ENCODE measurements at places on chromosomes 3 and 15.

DNA sequence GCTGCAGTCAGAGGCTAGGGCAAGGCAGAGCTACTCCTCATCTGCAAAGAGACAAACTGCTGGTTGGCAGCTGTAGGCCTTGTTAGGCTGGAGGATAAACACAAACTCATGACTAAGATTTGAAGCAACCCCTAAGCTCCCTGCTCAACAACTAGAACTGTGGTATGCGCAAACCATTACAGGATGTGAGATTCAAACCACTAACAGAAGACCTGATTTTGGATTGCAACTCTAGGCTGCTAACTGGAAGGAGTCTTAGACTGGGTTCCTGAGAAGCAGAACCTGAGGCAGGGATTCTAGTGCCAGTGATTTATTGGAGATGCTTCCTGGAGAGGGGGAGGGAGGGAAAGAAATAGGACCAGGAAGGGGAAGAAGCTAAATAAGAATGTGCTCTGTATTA is 22.5 kb downstream of the CCR4 start:
- no peak for DNase-seq

DNA sequence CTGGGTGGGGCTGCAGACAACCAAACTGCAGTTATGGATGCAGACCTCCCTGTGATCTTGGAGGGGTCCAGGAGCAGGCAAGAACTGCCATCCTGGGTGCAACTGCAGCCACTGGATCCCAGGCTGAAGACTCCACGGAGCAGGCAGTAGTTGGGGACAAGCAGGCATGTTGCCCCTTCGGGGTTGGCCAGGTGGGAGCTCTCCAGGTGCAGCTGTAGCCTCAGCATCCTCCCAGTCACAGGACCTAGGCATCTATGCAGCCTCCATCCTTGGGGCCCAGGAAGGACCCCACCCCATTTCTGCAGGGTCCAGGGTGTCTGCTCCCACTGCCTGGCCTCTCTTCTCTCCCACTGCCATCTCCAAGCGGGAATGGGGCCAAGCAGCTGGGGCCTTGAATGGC is 322.2 kb upstream of the RBMS3 start:
- DNase-seq, result no peak

DNA sequence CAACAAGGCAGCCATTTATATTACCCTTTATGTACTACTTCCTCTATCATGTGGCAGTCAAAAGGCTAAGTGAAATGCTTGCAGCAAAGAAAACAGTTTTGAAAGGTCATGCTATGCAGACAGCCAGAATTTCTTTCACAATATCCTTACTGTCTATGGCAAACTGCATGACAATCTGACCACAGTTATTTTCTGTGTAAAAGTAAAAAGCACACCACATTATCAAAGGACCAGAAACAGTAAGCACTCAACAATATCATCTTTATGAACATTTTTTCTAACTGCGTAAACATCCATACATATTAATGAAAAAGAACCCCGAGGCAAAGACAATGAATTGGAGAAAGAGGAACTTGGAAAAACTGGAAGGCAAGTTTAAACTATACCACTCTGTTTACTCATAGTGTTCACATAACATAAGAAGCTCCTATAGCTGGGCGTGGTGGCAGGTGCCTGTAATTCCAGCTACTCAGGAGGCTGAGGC is 47.9 kb downstream of the PIK3CB start:
- no peak for DNase-seq

DNA sequence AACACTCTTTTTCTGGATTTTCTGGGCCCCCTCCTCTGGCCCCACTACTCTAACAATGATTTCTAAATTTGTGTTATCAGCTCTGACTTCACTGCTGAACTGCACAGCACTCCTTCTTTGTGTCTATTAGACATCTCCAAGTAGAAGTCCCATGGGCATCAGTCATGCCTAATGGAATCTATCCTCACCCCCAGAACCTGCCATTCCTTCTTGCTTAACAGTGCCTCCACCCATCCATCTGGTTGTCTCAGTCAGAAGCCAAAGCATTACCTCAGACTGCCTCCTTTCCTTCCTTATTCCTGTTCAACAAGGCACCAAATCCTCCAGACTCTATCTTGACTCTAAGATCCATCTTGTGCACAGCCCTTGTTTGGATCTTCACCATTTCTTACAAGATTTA is 36.2 kb downstream of the SSR3 start:
- no peak for DNase-seq

DNA sequence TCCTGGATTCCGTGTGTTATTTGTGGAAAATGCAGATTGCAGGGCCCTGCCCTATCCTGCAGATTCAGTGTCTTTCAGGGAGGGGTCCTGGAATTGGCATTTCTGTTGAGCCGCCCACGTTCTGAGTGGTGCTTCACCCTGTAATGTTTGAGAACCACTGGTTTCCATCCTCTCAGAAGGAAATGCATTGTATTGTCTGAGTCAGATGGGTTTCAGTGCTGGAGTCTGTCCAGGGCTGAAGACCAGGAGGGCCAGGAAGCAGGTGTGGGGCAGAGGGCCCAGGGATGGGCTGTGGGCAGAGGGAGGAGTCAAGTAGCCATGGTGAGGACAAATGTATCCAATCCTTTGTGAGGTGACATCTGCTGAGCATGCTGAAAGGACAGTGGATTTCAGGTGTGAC is 123.8 kb downstream of the SV2B start:
- DNase-seq, result no peak

DNA sequence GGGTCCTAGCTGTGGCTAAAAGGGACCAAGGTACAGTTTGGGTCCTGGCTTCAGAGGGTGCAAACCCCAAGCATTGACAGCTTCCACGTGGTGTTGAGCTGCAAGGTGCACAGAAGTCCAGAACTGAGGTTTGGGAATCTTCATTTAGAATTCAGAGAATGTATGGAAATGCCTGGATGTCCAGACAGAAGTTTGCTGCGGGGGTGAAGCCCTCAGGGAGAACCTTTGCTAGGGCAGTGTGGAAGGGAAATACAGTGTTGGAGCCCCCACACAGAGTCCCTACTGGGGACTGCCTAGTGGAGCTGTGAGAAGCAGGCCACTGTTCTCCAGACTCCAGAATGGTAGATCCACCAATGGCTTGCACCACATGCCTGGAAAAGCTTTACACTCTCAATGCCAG is 17.9 kb downstream of the RNF13 start:
- DNase-seq, result no peak

DNA sequence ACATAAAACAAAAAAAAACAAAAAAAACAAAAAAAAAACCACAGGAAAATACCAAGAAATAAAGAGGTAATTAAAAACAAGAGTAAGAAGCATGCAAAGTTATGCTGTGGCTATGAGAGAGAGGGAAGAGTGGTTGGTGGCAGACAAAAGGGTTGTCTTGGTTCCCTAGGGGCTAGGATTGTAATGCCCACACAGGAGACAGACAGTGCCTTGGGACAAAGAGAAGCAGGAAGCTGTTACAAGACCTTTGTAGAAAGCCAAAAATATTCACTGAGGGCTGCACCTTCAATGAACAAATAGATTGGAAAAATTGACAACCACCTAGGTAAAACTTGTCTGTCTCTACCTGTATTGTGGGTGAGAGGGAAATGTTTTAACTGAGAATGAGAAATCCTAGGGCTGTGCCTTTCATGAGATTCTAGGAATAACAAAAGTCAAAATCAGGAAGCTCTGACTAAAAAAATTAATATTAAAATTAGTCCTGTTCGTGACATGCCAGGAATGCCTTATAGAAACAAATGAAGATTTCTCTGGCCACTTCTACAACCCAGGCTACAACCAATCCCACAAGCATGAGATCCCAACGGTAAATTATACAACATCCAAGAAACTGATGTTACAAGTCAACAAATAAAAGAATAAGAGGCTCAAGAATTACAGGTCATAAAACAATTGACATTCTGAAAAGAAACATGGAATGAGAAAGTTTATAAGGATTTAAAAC is 45.0 kb upstream of the PRICKLE2 start:
- no peak for DNase-seq

DNA sequence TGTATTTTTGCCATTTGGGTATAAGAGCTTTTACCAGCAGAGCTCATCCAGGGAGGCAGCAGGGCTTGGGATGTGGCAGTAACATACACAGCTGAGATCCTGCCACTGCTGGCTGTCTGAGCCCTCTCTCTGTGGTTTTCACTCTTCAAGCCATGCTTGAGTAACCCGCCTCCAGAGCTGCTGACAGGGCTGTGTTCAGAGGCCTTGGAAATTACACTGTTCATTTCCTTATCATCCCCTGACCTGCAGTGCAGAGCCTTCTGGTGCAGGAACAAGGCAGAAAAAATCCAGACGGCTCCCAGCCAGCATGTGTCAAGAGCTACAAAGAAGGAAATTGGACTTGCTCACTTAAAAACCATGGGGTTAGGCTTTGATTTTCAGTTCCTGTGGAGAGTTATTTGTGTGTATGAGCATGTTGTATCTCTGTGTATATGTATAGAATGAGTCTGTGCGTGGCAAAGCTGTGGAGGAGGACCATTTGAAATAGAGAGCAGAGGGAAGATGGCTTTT is 47.0 kb downstream of the ZNF609 start:
- peak; percentile 54 for DNase-seq

DNA sequence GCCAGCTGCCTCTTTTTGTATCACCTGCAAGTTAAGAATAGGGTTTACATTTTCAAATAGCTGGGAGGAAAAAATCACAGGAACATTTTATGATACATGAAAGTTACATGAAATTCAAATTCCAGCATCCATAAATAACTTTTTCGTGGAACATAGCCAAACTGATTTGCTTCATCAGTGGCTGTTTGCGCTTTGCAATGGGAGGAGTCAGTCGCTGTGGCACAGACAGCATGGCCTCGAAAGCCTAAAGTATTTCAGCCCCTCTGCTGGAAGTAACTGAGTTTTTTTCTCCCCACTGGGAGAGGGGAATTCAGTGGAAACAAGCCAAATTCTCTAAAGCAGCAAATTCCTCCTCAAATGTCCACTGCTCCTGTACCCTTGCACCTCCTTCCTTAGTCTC is 271.9 kb downstream of the SUCLG2 start:
- no peak for DNase-seq

DNA sequence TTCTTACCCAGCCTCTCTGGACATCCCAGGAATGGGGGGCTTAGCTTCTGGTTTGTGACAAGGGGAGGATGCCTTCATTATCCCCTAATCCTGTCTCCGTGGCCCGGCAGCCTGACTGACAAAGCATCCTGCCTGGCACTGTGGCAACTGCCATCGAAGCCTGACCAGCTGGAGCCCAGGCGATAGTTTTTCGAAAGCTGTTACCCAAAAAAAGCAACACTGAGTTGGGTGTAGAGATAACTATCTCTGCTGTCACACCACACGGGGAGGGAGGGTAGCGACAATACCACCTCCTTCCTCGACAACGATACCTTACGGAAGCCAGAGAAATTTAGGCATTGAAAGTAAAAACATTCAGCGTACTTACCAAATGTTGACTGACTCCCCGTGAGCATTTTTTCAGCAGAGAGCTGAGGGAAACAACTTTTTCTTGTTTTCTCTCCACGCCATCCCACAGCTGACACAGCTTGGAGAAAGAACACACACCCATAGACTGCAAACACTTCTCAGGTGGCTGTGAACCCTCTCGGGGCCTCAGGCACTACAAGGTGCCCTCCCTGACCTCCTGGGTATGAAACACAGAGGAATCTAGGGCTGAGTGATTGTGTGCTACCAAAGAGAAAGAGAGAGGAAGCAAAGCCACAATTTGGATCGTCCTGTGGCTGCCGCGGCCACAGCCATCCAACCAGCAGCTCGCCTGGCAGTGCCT is 361.9 kb upstream of the ICE2 start:
- no peak for DNase-seq

DNA sequence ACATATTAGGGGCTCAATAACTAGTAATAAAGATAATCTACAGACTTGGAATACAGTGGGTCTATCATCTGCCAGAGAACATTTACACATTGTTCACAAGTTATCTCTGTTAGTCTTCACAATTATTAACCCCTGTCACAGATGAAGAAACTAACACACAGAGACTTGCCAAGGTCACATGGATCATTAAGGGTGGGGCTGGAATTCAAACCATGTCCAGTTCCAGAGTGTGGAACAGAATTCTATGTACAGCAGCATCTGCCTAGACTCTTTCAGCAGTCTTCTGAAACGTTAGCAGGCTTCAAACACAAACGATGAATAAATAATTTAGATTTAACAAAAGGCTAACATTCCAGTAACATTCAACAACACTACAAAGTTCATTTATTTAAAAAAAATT is 673.9 kb upstream of the NR2F2 start:
- no peak for DNase-seq

DNA sequence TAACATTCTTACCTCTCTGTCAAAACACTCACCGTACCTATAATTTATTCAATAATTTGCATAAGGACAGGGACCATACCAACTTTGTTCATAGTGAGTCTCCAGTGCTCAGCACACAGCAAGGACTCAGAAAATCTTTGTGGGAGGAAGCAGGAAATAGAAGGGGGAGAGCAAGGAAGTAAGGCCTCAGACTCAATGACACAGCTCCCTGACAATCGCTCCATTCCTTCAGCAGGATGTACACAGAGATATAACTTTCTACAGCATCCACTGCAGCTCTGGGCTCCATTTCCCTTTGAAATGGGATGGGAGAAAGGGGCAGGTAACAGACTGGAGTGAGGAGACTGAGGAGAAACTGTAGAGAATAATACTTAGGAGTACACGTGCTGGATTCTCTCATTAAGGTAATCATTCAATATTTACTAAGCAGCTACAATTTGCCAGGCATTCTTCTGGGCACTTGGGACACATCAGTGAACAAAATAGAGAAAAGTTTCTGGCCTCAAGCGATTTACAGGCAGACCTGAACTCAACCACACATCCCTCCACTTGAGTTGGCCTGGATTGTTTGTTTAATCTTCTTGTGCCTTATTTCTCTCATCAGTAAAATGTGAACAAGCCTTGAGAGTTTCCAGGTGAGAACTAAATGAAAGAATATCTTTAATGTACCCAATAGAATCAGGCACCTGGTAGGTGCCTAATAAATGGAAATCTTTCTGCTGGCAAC is 330.3 kb upstream of the THBS1 start:
- no peak for DNase-seq

DNA sequence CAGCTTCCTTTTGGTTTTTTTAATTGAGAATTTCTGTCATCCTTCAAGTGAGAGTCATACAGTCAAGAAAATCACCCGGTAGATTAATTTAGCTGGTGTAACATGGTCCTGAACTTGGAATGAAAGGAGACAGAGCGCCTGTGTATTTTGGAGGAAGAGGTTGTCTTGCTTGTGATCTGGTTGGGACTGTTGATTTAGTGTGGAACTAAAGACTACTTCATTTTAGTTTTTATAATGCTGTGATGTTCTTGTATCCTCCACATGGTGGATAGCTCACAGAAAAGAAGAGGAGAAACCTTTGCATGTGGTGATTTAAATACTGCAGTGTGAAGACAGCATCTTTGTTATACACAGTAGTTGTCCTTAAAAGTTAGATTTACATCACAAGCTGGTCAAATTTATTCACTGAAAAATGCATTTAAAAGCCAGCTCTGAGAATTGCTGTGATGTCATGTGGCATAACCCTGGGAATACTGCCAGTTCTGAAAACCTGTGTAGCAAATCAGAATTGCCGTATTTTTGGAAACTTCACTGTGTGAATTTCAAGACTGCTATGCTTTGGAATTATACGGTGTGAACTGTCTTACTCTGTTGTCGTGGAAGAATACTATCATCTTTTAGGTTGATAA is 268.5 kb downstream of the PTPRG start:
- no peak for DNase-seq

GRCh38 chr3:36988356-36988755 is 4.6 kb downstream of the EPM2AIP1 start:
- no peak for DNase-seq

GRCh38 chr15:83708328-83708727 is 54.4 kb downstream of the ADAMTSL3 start:
- no peak for DNase-seq
